ENCODE measurements at places on chromosomes 13 and 19. TPM values are rescaled to one million over a fixed set of nuclear protein-coding genes. Genes with fewer than 3 reads are reported as not detected.

DNA sequence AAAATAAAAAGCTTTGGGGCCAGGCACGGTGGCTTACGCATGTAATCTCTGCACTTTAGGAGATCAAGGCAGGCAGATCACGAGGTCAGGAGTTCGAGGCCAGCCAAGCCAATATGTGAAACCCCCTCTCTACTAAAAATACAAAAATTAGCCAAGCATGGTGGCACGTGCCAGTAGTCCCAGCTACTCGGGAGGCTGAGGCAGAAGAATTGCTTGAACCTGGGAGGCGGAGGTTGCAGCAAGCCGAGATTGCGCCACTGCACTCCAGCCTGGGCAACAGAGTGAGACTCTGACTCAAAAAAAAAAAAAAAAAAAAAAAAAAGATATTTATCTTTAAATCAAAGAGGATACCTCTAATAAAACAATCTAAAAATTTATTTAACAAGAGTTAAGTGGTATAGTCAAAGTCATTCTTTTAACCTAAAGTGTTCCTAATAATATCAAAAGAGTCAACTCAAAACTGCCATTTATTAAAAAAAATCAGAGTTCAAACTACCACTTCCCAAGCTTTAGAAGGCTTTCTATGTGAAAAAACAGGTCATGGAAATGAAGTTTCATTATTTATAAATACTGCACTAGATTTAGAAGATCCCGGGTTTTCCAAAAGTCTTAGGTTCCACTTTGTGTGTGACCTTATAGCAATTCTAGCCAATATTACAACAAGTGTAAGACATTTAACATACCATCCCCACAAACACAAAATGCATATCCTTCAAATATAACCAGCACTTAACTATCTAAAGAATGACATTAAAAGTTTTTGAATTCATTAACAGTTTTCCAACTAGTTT lies 4.4 kb downstream of the FOXO1 start:
- peak overlapping the region; percentile 10 for H3K4me3 ChIP-seq
- no peak overlapping the region for H3K27ac ChIP-seq
- H3K27me3 ChIP-seq: no peaks in the 10 kb centered on the region
- no peak for DNase-seq
- no peaks in the 10 kb centered on the region for H3K36me3 ChIP-seq

GRCh38 chr13:27666951-27667350 lies 45.3 kb downstream of the POLR1D start:
- H3K4me3 ChIP-seq: no peak overlapping the region
- no peaks in the 10 kb centered on the region for H3K27me3 ChIP-seq

The ZNF416 gene
- 2.9 TPM for total RNA-seq

DNA sequence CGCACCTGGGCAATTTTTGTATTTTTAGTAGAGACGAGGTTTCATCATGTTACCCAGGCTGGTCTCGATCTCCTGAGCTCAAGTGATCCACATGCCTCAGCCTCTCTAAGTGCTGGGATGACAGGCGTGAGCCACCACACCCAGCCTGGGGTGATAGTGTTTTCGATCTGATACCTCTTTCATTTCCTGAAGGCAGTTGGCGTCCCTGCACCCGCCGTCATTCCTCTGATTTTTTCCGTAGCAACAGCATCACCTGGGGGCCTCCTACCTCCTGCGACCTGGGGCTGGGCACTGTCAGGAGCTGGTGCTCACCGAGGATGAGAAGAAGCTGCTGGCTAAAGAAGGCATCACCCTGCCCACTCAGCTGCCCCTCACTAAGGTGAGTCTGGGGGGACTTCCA lies 10.8 kb downstream of the CREB3L3 start:
- no peak overlapping the region for H3K27ac ChIP-seq
- H3K4me3 ChIP-seq: no peak overlapping the region
- no peaks in the 10 kb centered on the region for H3K27me3 ChIP-seq
- H3K36me3 ChIP-seq: peaks cover 32% of the 10 kb centered on the region
- no peaks in the 10 kb centered on the region for H3K4me1 ChIP-seq
- DNase-seq: no peak

GRCh38 chr13:27349458-27349857 lies 75.0 kb upstream of the GTF3A start:
- DNase-seq: no peak
- H3K4me3 ChIP-seq: no peak overlapping the region
- no peaks in the 10 kb centered on the region for H3K27me3 ChIP-seq
- H3K4me1 ChIP-seq: no peaks in the 10 kb centered on the region

GRCh38 chr19:17121736-17122293 lies 46.2 kb downstream of the MYO9B start:
- H3K27me3 ChIP-seq: no peaks in the 10 kb centered on the region
- DNase-seq: no peak
- H3K4me1 ChIP-seq: peaks cover 3% of the 10 kb centered on the region
- H3K36me3 ChIP-seq: peaks cover 4% of the 10 kb centered on the region
- no peak overlapping the region for H3K27ac ChIP-seq
- H3K4me3 ChIP-seq: no peak overlapping the region

DNA sequence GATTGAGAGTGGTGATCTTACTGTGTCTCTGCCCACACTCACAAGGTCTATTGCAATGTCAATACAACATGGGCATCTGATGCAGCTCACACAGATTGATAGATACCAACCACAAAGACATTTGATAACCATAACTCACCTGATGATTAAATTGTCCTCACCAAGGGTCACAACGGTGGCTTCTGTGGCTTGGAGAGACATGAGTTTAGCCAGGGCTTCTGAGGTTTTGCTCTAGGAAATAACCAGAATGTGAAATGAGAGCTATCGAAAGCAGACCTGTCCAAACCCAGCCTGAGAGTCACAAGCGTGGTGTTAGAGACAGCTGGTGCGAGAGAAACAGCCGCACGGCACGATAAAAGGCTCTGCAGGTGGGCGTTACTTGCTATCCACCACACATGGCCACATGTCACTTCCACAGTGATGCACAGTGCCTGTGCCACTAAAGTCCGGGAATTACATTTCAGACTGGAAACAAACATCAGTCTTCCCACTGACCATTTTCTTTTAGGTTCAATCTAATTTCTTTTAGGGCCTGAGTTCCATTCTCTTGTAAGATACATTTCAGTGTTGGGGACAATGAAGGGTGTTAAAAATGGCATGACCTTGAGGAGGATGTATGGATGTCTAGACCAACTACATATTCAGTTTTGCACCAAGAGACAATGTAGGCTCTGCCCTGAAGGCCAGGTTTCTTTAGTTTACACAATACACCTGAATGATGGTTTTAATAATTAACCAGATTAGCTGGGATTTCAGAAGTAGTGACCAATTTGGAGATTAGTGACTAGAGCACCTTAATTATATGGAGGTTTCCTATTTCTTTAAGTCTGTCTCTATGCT lies 53.7 kb downstream of the ATP7B start:
- no peaks in the 10 kb centered on the region for H3K27me3 ChIP-seq
- H3K36me3 ChIP-seq: peaks cover 34% of the 10 kb centered on the region
- H3K4me3 ChIP-seq: no peak overlapping the region

The SPIB gene
- 0.50 TPM for total RNA-seq

DNA sequence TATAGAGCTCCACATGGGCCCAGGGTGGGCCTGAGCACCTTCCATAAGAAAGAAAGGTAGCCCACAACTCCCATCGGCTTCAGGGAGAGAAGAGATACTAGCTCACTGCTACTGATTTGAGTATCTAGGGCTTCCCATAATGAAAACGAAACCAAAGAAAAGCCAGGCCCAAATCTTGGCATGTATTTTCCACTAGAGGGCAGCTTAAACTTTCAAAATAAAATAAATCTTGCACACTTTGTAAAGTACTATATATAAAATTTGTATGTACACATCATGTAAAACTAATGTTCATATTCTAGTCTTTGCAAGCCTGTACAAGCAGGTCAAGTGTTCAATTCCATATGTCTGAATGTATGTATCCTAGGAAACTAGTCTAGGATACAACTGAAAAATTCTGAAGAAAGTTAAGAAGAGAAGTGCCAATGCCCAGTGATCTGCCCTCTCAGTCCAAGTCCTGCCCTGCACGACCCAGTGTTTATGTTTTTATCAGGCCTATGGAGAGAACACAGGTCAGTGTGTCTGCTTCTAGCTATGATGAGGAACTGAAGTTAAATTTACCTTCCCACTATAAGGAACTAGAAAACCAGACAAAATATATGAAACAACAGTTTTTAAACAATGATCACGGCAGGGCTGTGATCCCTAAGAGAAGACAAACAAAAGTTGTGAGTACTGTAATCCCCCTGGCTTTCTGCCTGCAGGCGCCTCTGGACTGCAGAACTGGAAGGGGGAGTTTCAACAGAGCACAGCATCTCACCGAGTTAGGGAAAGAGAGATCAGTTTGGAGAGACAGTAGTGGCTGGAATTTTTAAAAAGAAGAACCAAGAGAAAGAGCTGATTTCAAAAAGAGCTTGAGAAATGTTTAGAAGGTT lies 475.7 kb downstream of the UQCRFS1 start:
- H3K36me3 ChIP-seq: no peaks in the 10 kb centered on the region
- H3K4me3 ChIP-seq: no peak overlapping the region
- H3K27me3 ChIP-seq: no peaks in the 10 kb centered on the region
- no peak overlapping the region for H3K27ac ChIP-seq
- no peaks in the 10 kb centered on the region for H3K4me1 ChIP-seq

DNA sequence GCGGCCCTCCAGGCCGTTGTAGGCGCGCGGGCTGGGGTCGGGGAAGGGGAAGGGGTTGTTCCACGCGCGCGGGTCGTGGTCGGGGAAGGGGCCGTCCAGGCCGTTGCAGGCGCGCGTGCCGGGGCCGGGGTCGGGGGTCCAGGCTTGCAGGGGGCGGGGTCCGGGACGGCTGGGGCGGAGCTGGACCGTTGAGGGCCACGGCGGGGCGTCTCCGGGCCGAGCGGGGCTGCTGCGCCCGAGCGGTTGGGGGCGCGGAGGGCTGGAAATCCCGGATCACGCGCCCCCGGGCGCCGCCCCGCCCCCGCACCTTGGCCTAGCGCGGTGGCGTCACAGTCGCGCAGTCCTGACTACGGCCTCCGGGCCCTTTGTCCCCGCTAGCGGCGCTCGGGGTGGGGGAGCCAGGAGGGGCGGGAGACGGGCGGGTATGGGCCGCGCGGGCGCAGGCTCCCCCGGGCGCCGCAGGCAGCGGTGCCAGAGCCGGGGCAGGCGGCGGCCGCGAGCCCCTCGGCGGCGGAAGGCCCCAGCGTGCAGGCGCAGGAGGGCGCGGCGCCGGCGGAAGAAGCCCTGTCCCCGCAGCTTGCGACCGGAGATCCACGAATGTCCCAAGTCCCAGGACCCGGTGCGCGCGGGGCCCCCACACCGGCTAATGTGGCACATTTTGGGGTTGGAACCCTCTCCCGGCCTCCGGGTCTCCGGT lies 665 bp downstream of the GPX4 start:
- peak overlapping the region; percentile 97 for H3K27ac ChIP-seq
- peak overlapping the region; percentile 93 for H3K4me3 ChIP-seq
- H3K36me3 ChIP-seq: peaks cover 21% of the 10 kb centered on the region
- peaks cover 41% of the 10 kb centered on the region for H3K4me1 ChIP-seq
